ENCODE measurements at places on chromosomes 12 and 14.

- DNase-seq: no peak
These were observed 173.0 kb upstream of the IGF1 start for GRCh38 chr12:102653406-102653805.

- peak; percentile 71 for DNase-seq
These were observed at the start of gene SLC48A1 for GRCh38 chr12:47773062-47773857. SLC48A1 (plus strand) TSS chr12:47773238; CDS start chr12:47773305, 67 bp downstream.

GRCh38 chr12:5081016-5081415 is 37.3 kb downstream of the KCNA5 start:
- no peak for DNase-seq

- DNase-seq: peak; percentile 28
These were observed 48.7 kb downstream of the NEUROD4 start for GRCh38 chr12:55068416-55069010.

DNA sequence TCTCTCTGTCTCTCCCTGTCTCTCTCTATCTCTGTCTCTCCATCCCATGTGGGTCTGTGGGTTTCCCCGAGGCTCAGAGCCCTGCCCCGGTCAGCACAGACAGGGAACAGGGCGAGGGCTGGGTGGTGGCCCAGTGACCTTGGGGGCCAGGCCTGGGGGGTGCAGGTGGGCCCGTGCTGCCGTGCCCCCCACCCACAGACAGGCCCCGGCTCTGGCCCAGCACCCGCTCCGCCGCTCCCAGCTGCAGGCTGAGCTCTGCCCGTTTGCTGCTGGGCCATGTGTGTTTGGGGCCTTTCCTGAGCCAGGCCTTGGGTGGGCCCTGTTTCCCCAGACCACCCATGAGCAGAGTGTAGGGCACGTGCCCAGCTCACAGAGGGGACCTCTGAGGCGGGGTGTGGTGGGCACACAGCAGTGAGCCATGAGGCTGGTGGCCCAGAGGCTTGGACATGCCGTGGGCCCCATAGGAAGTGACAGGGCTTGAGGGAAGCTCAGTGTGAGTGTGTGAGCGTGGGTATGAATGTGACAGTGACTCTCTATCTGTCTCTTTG is 51.0 kb downstream of the TMEM121 start:
- DNase-seq: no peak

- DNase-seq: no peak
These were observed 219.7 kb downstream of the SLC25A21 start for GRCh38 chr14:36952689-36953088.

DNA sequence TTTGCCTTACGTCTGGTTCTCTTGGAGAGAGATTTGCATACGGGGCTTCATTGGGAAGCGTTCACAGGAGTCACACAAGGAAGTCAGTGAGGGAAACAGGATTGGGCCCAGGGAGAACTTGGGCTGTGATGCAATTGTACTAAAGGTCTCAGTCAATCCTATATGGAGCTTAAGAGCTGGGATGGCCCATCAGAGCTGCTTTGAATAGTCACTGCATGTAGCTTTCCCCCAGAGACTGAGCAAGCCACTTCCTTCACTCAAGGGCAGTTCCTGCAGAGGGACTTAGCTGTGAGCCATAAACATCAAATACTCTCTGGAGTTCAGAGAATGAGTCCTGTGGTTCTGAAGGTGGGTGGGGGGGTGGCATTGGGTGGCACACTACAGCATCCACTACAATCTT is 605.4 kb downstream of the MED13L start:
- DNase-seq: no peak

DNA sequence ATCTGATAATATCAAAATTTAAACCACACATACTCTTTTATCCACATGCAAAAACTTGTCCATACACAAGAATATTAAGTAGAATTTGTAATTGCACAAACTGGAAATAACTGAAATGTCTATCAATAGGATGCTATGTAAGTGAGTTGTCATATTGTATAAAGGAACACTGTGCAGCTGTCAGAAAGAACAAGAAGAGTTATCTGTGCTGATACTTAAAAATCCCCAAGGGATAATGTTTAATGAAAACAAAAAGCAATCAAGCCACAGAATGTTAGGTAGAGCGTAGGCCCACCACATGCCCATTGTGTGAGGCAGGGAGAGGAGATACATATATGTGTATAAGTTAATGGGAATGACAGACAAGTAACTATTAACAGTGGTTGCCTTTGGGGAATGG is 25.9 kb upstream of the HIGD1C start:
- no peak for DNase-seq

DNA sequence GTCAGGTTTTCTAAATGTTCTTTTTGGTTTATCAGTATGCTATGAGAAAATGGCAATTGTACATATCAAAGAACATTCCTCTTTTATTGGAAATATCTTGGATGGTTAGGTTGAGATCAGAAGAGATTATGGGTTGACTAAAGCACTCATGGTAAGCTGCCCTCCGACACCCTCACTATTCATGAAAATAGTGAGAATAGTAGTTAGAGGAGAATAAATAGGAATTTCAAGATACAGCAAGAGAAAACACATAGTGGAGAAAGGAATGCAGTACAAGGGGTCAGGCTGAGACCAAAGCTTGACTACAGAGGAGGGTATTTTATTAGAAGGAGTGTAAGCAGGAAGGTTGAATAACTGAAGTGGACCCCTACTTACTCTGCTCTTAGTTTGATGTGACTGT is 112.5 kb downstream of the PTPRQ start:
- no peak for DNase-seq

DNA sequence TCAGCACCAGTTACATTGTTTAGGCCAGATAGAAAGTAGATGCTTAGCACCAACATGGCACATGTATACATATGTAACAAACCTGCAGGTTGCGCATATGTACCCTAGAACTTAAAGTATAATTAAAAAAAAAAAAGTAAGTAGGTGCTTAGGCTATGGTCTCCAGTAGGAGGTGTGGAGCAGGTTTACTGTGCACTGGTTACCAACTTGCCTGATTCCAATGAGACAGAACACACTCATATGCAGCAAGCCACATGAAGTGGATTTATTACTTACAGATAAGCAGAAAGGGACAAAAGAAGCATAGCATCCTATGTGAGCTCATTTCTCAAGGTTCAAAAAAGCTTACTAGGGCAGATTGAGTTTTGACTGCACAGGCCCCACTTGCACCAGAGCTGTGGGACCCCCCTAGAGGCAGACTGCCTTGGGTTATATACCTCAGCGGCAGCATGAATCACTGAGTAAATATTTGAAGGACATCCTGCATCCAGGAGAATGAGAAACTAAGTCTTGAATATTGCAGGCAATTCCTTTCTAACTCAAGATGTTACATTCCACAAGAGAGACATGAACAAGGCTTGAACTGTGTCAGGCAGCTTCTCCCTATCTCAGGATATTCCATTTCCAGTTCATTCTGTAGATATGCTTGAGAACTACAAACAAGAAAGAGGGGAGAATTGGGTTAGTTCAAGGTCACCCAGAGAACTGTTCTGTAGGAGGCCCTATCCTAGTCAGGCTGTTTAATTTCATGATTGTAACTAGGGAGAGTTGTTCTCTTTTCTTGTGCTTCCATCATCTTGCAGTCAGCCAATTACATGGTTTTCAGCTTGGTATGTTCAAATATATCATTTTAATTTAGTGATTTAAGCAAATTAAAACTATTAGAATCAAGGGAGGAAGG is 30.1 kb downstream of the LRFN5 start:
- no peak for DNase-seq

DNA sequence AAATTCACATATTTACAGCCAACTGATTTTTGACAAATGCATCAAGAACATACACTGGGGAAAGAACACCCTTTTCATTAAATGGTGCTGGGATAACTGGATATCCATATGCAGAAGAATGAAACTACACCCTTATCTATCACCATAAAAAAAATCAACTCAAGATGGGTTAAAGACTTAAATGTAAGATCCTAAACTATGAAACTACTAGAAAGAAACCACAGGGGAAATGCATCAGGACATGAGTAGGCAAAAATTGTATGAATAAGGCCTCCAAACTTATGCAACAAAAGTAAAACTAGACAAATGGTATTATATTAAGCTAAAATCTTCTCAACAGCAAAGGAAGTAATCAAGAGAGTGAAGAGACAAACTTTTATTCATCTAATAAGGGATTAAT is 242.6 kb downstream of the CPNE8 start:
- DNase-seq: no peak

- DNase-seq: no peak
These were observed 120.9 kb downstream of the SLC8A3 start for GRCh38 chr14:70067810-70068209.

- no peak for DNase-seq
These were observed 39.7 kb upstream of the FOS start for GRCh38 chr14:75238756-75239455.

DNA sequence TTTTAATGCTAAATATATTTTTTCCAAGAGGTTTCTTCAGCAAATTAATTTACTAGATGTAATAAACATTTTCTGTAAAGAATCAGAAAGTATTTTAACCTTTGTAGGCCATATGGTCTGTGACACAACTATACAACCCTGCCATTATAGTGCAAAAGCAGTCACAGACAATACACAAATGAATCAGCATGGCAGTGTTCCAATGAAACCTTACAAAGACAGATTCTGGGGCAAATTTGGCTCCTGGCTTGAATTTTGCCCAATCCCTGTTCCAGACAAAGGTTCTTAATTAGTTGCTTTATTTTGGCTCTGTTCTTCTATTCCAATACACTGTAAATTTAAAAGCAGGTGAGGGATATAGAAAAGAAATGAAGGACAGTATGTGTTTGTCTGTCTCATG is 352.5 kb downstream of the C12orf50 start:
- no peak for DNase-seq

DNA sequence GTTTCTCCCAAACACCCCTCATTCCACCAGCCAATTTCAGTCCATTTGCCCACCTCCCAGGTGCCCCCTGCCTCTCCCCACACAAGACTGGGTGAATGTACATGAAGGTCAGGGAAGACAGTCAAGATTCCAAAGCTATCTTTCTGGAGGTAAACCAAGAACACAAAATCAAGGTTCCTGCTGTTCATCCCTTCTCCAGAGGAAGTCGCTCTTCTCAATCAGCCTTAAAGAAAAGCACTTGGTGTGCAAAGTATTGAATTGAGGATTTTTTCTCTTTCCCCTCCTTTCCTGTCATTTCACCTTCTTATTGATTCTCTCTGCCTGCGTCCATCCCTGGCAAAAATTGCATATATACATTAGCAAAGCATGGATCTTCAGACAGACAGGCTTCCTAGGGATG is 4.5 kb downstream of the GRIN2B start:
- DNase-seq: no peak

DNA sequence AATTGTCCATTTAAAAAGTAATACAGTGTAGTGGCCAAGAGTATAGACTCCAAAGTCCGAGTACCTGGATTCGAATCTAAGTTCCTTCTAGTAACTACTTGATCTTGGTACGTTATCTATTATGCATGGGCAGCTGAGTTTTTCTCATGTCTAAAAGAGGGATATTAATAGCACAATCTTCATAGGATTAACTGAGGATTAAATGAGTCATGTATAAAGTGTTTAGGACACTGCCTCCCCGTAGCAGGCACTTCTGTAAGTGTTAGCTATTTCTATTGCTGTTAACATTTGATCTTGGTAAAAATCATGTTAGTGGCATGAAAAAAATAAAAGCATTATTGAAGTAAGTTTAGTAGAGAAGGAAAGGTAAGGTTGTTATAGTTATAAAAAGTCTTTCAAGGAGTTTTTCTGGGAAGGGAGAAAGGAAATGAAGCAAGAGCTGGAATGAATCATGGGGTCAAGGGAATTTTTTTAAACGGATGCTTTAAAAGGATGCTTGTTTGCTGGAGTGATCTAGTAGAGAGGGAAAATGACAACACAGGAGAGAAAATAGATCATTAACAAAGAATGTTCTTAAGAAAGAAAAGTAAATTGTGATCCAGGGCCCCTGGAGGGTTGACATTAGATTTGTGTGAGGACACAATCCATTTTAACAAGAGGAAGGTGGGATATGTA is 502.2 kb upstream of the USP15 start:
- DNase-seq: no peak

- no peak for DNase-seq
These were observed 215.0 kb upstream of the EEA1 start for GRCh38 chr12:93144109-93144508.

DNA sequence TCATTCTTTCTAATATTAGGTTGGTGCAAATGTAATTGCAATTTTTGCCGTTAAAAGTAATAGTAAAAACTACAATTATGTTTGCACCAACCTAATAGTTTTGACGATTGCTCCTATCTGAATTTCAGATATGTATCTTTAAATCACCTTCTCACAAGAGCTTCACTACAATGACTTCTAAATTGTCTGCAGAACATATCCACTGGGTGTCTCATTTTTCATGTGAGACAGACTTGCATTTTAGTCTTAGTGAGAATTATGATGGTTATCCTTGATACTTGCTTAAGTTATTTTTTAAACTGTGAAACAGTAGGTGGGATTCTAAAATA is 84.6 kb downstream of the ITPR2 start:
- no peak for DNase-seq

- DNase-seq: no peak
These were observed 178.0 kb downstream of the FOXN3 start for GRCh38 chr14:89239023-89239422.

GRCh38 chr14:102917469-102918211 is 4.8 kb upstream of the AMN start:
- DNase-seq: peak; percentile 72

- no peak for DNase-seq
These were observed 62.6 kb upstream of the BBS10 start for GRCh38 chr12:76410781-76411180.

GRCh38 chr14:103514596-103515421 is 7.8 kb downstream of the CKB start:
- DNase-seq: no peak

- no peak for DNase-seq
These were observed 568.7 kb downstream of the RPS29 start for GRCh38 chr14:49017447-49017846.

GRCh38 chr14:62470935-62471334 is 574.3 kb downstream of the KCNH5 start:
- no peak for DNase-seq
